ENCODE measurements at places on chromosomes 2 and 18. TPM values are rescaled to one million over a fixed set of nuclear protein-coding genes. Genes with fewer than 3 reads are reported as not detected.

ACVR2A gene
- total RNA-seq = 5.5 TPM

COL3A1 gene
- 0.36 TPM for total RNA-seq

DNA sequence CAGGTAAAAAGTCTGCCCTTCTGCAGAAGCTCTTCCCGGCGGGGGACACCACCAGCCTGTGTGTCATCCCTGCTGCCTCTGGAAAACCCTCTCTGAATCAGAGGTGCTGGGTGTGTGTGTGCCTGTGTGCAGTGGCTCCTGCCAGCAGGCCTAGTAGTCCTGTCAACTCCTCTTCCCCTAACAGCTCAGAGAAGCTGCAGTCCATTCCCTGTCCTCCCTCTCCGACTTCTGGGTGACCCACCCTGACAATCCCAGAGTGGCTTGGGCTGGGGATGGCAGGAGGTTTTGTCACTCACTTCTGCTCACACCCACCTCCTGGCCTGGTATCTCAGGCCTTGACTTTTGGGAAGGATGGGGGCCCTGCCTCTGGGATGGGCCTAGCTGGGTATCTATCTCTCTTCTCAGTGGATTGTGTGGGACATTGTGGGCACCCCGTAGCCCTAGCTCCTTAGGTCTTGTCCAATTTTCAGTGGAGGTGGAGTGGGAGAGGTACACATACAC lies 2.3 kb downstream of the WNT10A start:
- no peaks in the 10 kb centered on the region for H3K4me1 ChIP-seq
- H3K27ac ChIP-seq = no peak overlapping the region
- no peak overlapping the region for H3K4me3 ChIP-seq
- peak; percentile 32 for DNase-seq

DNA sequence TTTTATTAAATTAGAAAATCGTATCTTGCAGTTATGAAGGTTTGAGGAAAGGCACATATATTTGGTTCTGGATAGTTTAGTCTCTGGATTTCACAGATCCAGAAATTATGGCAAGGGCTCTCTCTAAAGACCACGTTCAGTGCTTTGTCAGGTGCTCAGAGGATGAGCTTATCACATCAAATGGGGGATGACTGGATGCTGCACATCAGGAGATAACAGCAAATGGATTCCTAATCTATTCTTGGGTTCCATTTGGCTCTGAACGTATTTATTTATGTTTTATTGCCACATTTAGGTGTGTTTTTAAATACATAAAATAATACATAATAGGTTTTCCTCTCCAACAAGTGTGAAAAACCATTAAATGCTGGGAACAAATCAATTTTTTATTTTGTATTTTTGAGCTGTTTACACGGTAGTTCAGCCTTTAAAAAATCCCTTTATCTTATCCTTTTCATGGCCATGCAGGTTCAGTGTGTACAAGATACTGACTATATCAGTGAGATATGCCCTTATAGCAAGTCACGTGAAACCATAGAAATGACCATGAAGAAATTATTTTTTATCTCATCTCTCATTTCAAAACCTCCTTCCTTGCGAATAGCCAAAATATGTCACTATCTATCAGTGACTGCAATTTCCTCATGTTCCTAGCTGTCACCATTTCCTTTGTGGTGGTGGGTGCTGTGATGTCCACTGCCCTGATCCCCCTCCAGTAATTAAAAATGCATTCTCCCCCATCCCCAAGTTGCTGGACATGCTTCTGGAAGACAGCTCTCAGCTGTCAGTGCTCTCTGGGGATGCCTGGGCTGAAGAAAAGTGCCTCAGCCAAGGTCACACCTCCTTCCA lies 25.9 kb upstream of the CXCR4 start:
- H3K27ac ChIP-seq = no peak overlapping the region
- no peak for DNase-seq
- no peaks in the 10 kb centered on the region for H3K4me1 ChIP-seq
- H3K4me3 ChIP-seq = no peak overlapping the region
- no peaks in the 10 kb centered on the region for H3K36me3 ChIP-seq

DNA sequence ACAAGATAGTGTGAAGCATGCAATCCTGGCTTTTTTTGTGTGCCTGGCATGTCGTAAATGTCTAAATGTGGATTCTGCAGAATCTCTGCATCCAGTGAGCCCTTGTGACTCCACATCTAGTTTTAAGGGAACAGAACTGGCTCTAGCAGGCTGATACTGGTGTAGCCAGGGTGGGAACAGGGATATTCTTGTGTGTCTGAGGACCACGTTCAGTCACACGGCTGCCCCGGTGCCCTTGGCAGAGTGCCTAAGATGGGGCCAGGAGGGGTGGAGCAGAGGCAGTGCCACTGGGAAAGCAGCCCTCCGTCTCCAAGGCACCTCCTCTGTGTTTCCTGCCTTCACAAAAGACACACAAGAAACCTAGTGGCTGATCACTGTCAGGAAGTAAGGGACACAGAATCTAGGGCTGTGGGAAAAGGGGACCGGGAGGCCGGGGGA lies 91.5 kb upstream of the PARD3B start:
- no peaks in the 10 kb centered on the region for H3K36me3 ChIP-seq
- no peak overlapping the region for H3K4me3 ChIP-seq
- DNase-seq = no peak
- no peak overlapping the region for H3K27ac ChIP-seq

All from PC-3 (cell line).